PC-3 (cell line): ENCODE measurements at places on chromosomes 12 and 14.
A peak's percentile ranks its signal among the peaks of the same experiment; 100 is the strongest.

DNA sequence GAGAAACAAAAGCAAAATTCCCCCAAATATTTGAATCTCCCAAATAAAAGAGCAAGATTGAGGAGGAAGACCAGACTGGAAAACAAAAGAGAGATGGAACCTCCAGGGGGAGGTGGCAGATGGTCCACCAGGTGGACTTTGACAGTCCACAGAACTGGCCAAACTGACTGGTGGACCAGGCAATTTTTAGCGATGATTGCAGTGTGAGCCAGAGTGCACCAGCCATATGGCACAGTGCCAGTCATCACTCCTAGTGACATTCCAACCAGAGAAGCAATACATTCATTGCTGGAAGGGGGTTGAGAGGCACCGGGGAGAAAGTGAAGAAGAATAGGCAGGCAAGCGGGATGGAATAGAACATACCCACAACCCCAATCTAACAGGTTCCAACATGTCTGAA lies 182.9 kb downstream of the EXOC5 start:
- no peak for DNase-seq

DNA sequence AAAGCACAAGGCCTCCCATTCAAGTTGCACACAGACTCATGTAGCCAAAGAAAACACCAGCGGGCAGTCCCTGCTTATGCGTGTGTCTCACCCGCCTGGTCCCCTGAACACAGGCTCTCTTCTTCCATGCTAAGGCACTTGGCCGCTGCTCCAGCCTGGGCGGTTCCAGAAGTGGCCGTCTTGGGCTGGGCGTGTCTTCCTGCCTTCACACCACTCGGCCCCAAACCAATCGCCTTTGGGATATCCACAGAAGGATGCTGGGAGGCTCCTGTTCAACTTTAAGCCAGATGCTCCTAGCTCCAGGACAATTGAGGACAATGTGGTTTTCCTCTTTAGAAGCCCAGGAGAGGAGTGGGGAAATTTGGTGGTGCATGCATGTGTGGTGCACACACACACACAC lies 2.2 kb downstream of the SCARB1 start:
- DNase-seq = peak; percentile 28

GRCh38 chr12:1595690-1596347 lies 1.4 kb upstream of the FBXL14 start:
- no peak for DNase-seq

DNA sequence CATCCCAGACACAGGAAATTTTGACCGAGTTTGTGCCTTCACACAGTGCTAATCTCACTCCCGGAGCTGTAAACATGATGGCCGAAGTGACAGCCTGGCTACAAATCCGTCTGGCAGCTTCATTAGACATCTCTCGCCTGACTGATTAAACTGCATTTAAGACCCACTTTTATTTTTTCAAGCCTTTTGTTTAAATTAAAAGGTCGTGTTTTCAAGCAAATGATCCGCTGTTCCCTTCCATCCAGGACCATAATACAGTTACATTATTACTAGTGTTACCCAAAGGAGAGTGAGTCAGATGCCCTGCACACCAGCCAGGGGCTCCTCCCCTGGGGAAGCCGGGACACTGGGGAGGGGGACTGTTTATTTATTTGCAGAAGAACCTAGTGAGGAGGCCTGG lies 200.2 kb downstream of the EXOC5 start:
- no peak for DNase-seq

DNA sequence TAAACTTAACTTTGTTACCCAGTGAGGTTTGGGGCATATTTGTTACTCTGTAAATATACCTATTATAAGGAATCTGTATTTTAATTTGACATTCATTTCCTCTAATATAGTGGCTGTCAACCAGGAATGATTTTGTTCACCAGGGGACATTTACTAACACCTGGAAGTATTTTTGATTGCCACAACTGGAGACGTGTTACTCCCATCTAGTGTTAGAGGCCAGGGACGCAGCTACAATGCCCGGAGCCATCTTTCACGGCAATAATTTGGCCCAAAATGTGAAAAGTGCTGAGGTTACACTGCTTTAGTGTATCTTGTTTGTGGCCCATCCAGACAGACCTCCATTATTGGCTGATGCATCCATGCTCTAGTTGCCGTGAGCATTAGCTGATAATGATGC lies 881.3 kb upstream of the ATXN7L3B start:
- DNase-seq = peak; percentile 12

- DNase-seq = no peak
These were observed 133.5 kb downstream of the FOXN3 start for GRCh38 chr14:89283327-89284060.

- no peak for DNase-seq
These were observed 221.8 kb upstream of the DCN start for GRCh38 chr12:91404441-91404840.

GRCh38 chr14:82755923-82756322 lies 1222.3 kb upstream of the SEL1L start:
- DNase-seq = no peak

GRCh38 chr12:131044760-131045381 lies 91.2 kb downstream of the ADGRD1 start:
- no peak for DNase-seq

GRCh38 chr12:4039931-4040330 lies 166.7 kb upstream of the PARP11 start:
- peak; percentile 43 for DNase-seq

DNA sequence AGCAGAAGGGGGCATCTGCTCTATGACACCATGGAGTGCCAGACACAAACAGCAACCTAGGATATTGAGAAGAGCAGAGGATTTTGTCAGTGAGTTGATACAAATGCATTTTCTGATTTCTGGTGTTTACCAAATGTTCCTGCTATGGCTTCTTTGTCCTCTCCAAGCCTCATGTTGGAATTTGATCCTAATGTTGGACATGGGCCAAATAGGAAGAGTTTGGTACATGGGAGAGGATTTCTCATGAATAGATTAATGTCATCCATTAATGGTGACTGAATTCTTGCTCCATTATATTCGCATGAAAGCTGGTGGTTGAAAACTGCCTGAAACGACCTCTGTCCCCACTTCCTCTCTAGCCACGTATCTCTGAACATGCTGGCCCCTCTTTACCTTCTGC lies 1002.2 kb upstream of the FLRT2 start:
- no peak for DNase-seq

- peak; percentile 58 for DNase-seq
These were observed 269.9 kb downstream of the ADAMTS20 start for GRCh38 chr12:43282106-43282505.

DNA sequence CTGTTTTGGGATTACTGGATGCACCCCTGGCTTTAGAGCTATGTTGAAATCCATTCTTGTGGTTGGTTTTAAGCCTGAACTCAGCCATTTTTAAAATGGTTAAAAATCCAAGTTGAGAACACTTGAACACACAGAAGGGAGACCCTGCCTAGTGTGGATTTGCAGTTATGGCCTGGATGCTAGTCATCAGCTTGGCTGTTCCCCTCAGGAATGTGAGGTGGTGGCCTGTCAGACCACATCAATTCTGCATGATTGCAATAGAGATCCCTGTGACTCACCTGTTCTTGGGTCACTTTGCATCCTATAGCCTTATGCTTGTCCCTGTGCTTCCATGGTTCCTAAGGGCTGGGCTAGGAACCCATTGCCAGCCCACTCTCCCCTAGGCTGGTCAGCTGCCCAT lies 454.1 kb downstream of the ATP23 start:
- DNase-seq = peak; percentile 78

GRCh38 chr12:127245009-127245408 lies 1022.0 kb upstream of the TMEM132C start:
- DNase-seq = peak; percentile 73

GRCh38 chr14:91899213-91899612 lies 31.9 kb upstream of the TC2N start:
- DNase-seq = peak; percentile 68

- no peak for DNase-seq
These were observed 53.7 kb upstream of the PLXNC1 start for GRCh38 chr12:94094700-94095099.

DNA sequence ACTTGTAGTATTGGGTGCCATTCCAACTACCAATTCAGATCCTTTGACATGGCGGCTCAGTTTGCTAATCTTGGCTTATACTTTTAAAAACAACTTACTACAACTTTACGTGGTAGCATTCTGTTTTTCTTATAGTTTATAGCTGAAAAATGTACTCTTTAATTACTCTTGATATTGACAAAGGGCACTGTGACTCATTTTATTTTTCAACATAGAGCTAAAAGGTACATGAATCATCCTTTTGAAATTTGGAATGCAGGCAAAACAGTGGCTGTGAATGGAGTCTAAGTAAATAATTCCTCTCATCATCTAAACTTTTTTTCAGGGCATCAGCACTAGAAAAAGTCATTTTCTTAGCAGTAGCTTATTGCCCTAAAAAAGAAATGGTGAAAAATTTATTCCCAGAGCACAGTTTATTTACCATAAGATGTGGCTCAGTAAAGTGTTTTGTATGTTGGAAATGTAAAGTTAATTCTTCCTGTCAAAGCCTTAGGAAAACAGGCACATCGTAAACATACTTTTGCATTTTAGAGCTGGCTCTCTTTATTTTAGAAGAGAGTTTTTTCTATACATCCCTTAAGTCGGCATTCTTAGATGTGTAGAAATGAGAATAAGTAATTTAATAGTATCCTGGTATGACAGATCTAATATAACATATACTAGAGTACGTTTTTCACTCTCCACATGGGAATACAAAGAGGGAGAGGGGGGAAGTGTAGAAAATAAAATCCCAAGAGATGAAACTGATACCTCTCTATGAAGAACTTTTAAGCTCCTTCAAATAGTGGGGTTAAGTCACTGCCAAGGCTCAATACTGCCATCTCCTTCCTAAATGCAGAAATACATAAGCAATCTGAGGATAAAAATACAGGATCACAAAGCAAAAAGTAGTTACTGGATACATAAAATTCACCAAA lies 55.2 kb downstream of the SLC25A21 start:
- peak; percentile 95 for DNase-seq

DNA sequence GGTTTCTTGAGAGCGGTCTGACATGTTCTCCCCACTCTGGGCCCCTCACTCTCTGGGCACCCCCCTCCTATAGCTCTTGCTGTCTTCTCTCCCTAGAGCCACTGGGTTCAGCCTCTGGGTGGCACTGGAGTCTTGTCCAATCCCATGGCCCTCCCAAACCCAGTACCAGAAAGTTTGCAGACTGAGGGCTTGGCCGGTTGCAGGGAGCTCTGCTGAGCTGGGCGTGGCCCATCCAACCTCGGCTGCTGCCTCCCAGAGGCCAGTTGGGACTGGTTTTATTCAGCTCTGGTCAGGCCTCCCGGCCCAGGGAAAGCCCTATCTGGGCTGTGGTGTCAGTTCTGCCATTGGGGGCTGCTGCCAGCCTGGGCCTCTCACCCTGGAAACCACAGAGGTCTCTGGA lies 37.9 kb downstream of the ISCA2 start:
- peak; percentile 56 for DNase-seq

DNA sequence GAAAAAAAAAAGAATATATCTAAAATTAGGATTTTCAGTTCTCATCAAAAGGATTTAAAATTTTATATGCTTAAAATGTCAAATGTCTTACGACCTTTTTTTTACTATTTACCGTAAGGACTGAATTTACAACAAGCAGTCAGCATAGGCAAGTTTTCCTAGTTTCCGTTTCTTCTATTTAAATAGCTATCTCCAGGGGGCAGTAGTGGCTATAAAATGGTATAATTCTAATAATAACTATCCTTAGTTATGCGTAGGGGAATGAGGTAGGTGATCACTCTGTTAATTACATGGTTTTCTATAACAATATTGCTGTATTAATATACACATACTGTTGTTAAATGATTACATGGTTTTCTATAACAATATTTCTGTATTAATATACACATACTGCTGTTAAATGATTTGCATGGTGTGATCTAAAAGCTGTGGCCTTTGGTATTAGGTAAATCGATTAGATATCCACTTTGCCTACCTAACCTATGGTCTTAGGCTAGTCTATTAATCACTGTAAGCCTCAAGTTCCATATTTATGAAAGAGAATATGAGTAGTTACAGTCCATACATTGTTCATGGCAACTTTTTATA lies 217.7 kb upstream of the PDZRN4 start:
- peak; percentile 61 for DNase-seq

- peak; percentile 34 for DNase-seq
These were observed 21.9 kb upstream of the CHPT1 start for GRCh38 chr12:101675555-101675954.

DNA sequence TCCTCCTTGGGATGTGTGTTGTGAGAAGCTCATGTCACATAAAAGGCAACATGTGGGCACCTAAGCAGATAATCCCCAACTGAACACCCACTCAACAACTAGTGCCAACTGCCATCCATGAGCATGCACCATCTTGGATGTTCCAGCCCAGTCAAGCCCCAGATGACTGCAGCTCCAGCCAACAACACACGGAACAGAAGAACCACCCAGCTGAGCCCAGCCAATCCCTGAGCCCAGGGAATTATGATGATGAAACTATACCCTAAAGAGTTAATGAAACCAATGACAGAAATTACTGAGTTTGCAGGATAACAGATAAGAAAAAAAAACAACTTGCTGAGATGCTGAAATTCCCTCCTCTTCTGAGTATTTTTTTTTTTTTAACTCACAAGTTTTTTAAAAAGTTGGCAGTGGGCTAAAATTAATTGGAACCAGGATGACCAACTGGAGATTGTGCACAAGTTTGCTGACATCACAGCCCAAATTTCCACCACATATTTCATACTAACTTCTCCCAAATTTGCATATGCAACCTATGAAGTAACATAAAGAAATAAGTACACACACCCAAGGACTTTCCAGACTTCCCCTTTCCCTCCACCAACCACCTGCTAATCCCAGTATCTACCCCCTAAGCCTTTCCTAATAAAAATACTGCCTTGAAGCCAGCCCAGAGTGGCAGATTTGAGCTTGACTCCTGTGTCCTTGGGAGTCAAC lies 124.5 kb downstream of the KSR2 start:
- DNase-seq = no peak

GRCh38 chr12:131276501-131277185 lies 322.9 kb downstream of the ADGRD1 start:
- no peak for DNase-seq

DNA sequence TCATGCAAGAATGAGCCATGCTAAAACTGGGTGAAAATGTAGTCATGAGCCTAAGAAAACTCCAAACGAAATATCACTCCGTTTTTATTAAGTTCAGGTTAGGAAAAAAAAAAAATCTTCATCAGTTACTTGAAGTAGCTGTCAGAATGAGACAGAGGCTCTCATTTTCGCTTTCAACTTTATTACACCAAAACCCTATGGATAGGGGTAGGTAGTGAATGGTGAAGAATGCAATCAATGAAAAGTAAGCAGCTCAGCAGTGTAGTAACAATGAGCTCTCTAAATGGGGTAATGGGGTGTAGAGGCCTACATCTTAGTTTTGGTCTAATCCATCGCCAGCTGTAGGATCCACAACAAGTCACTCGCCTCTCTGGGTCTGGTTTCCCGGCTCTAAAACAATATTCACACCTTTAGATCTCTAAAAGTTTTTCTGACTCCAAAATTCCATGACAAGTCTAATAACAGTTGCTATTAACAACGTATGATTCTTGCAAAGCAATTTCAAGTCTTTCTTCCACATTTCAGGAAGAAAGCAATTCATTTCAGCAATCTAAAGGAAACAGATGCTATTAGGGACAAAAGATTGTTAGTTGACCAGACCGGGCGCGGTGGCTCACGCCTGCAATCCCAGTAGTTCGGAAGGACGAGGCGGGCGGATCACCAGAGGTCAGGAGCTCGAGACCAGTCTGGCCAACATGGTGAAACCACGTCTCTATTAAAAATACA lies 1.7 kb downstream of the BTBD7 start:
- DNase-seq = peak; percentile 12
